NCI-H748 treated with DMSO at 0.1 percent for 48 hours (cell line): ENCODE measurements at places on chromosomes 7 and 10.

- no peak for DNase-seq
These were observed 99.7 kb downstream of the CCSER2 start for GRCh38 chr10:84427903-84428650.

DNA sequence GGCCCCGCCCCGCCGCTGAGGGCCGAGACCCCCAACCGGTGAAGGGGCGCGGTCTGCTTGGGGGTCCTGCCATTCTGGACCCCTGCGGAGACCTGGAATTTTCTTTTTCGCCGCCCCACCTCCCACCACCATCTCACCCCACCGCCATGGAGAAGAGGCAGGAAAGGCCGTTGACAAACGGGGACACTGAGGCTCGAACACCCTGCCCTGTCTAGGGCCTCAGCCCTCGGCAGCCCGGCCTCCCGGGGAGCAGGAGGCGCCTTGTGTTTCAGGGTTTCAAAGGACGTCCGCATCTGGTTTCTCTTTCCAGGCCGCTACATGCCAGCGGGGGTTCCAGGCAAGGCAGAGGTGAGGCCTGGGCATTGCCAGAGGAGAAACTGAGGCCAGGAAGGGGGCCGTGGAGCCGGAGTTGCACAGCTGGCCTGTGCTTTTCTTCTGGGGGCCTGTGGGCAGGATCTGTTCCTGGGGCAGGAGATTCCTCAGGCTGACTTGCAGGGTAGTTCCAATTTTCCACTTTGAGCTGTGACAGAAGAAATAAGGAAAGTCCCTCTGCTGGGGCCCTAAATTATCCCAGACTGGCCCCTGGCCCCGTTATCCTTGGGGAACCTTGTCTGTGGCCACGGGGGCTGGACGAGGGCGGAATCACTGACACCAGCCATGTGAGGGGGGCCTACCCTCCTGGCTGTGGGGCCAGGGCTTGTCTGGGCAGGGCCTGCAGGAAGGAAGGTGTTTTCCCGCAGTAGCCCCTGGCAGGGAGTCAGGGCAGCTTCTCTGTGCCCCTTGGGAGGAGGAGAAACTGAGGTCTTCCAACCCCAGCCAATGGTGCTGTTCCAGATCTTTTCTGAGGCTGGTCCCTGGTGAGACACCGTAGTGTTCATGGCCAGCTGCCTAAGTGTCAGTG lies 900 bp upstream of the MICALL2 start:
- no peak for DNase-seq

GRCh38 chr10:68900427-68901104 lies 549 bp upstream of the DDX50 start:
- peak; percentile 19 for DNase-seq

DNA sequence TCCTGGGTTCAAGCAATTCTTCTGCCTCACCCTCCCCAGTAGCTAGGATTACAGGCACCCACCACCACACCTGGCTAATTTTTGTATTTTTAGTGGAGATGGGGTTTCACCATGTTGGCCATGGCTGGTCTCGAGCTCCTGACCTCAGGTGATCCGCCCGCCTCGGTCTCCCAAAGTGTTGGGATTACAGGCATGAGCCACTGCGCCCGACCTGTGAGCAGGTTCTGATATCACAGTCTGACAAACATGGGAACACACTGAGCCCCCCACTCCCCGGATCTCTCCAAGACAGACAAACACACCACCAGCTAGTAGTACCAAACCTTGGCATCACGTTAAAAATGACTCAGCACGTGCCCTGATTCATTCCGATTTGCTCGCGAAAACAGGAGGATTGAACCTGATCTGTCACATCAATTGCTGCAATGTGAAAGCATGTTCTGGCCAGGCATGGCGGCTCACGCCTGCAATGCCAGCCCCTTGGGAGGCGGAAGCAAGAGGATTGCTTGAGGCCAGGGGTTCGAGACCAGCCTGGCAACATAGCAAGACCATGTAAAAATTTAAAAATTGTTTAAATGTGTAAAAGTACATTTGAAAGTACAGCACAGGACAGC lies 106.5 kb downstream of the SMURF1 start:
- no peak for DNase-seq

DNA sequence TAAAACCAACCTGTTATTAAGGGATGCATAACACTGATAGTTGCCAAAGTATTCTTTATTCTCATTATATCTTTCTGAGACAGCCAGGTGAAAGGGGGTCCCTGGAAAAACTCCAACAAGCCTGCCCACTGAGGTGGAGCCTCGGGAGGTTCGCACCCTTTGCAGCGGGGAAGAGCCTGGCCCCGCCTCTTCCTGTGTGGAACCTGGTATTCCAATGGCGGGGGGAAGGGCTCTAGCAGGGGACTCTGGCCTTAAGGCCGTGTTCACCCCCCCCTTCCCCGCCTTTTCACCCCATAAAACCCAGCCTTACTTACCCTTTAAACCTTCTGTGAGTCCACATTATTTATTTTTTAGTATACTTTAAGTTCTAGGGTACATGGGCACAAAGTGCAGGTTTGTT lies 62.4 kb upstream of the PDK4 start:
- no peak for DNase-seq

GRCh38 chr7:135151533-135151932 lies 3.7 kb downstream of the TMEM140 start:
- DNase-seq = no peak

GRCh38 chr7:104652434-104652833 lies 324.0 kb downstream of the LHFPL3 start:
- no peak for DNase-seq

DNA sequence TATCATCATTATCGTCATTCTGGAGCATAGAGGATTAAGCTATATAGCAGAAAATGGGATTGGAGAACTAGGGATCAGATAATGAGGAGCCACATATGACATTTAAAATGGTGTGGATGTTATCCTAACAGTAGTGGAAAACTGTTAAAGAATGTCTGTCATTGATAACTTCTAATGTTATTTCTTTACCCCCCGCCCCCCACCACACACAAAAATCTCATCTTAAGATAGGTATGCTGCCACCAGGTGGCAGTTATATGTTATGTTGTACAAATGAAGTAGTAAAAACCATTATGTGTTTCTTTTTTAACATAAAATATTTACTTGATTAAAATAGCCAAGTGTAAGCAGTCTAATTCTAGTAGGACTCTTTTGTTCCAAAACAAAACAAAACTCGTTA lies 13.0 kb downstream of the AKAP9 start:
- no peak for DNase-seq

- no peak for DNase-seq
These were observed 573.7 kb downstream of the PARD3 start for GRCh38 chr10:34241226-34242000.

GRCh38 chr10:76874176-76874575 lies 763.4 kb downstream of the KCNMA1 start:
- no peak for DNase-seq

GRCh38 chr10:97336942-97337831 lies 2.7 kb upstream of the FRAT2 start:
- peak; percentile 41 for DNase-seq

- DNase-seq = no peak
These were observed 27.4 kb upstream of the ENTPD1 start for GRCh38 chr10:95728526-95728925.

DNA sequence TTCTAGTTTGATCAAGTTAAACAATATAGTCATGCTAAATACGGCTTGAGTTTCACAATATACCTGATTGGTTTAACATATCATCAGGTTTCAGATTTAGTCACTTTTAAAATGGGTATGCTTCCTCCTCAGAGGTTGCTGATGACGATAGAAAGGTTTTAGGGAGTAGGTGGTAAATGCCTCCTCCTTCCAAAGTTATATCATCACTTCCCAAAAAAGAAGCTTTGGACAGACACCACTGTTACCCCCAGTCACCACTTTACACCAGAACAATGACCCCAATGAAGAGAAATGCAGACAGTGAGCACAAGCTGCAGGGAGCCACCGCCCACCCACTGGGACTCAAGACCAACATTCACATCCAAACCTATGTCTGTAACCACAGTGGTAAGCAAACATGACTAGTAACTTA lies 244.6 kb downstream of the SORCS1 start:
- no peak for DNase-seq

DNA sequence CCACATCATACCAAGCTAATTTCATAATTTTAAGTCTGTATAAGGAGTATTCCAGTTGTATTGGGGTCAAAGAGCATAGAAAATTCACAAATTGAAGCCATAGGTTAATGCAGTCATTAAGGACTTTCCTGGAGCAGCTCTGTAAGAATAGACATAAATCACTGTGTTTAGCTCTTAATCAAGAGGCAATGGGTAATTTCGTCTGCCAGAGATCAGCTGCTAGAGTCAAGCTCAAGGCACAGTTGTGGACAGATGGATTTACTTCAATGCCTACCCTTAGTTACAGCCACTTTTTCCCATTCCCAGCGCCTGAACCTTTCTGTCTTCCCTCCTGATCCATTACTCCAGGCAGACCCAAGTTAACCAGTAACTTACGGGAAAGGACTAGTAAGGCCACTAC lies 40.6 kb upstream of the AGBL3 start:
- DNase-seq = no peak

DNA sequence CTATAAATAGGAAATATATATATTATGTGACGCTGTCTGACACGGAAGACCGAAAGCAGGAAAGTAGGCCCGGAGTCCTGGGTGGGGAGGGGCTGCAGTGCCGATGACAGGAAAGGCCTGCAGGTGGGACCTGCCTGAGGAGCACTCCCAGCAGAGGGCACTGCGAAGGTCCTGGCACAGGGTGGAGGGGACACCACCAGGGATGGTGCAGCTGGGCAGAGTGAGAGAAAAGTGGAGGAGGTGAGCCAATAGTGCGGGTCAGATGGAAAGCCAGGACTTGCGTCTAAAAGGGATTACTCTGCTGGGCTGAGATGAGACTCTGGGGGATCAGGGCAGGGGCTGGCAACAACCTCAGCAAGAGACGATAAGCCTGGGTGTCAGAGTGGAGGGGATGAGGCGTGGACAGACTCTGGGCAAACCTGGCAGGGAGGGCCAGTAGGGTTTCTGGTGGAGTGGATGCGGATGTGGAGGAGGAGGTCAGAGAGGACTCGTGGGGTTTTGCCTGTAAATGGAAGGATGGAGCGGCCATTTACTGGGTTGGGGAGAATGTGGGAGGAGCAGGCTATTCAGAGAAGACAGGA lies 118.2 kb upstream of the ZNF746 start:
- no peak for DNase-seq

DNA sequence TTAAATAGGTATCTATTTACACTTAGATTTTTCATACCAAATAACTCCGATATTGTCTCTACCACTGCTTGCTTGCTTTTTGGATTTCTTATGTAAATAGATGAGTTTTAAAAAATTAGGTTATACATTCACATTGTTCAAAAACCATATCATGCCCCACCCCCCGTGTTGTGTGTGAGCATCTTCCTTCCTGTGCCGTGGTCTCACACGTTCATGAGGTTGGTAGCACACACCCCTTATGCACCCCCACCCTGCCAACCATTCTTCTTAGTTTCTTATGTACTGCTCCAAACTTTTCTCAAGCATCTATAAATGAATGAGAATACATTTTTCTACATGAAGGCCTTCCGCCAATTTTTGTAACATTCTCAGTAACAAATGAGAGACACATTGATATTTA lies 115.6 kb downstream of the FANK1 start:
- DNase-seq = no peak

GRCh38 chr10:11176746-11177145 lies 159.1 kb downstream of the CELF2 start:
- DNase-seq = no peak

DNA sequence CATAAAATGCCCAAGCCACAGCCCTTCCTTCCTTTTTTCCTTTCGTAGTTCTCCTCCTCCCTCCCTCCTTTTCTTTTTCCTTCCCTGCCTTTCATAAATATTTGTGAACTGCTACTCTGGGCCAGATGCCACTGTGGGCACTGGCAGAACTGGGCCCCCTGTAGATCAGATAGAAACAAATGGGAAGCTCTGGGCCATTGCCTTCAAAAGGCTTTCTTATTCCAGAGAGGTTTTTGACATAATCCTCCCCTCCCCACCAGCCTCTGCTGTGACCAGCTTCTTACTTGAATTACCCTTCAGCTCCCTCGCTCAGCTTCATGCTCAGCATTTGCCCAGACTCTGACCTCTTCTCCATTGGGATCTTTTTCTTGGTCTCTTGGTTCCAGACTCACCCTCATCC lies 886.8 kb downstream of the LRMDA start:
- DNase-seq = no peak

GRCh38 chr7:113143486-113144257 lies 25.3 kb upstream of the SMIM30 start:
- DNase-seq = no peak

DNA sequence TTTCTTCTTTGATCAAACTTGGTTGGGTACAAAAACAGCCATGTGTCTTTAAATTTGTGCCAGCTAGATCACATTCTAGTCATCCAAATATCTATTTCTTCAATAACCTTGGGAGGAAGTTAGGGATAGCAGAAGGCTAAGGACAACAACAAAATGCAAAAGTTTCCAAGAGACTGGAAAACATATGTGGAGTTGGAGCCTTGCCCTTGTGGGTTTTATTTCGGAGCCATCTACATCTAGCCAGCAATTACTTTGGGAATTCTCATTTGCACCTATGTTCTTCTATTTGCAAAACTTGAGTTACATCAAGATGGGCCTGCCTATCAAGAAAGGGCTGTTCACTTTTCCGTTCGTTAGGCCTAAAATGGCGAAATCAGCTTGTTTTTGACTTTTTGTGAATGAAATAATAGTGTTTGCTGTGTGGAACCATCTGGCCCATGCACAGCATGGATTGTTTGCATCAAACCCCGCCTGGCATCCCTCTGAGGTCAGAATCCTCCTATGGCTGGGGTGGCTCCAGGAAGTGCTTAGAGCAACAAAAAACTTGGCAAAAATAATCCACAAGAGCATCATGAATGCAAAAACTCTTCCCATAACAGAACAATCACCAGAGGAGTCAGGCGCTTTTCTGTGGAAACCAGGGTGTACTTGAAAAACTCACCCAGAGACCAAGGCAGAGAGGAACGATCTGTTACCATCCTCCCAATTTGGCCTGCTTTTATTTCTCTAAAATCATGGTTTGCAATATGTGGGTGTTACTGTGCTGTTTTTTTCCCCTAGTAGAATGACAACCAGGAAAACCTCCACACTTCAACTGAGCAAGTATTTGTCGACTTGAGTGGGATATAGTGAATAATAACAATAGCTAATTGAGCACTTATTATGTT lies 36.2 kb upstream of the XPNPEP1 start:
- DNase-seq = no peak

- no peak for DNase-seq
These were observed 12.1 kb upstream of the NPVF start for GRCh38 chr7:25240340-25240739.
